ENCODE measurements at places on chromosomes 1 and 21.

DNA sequence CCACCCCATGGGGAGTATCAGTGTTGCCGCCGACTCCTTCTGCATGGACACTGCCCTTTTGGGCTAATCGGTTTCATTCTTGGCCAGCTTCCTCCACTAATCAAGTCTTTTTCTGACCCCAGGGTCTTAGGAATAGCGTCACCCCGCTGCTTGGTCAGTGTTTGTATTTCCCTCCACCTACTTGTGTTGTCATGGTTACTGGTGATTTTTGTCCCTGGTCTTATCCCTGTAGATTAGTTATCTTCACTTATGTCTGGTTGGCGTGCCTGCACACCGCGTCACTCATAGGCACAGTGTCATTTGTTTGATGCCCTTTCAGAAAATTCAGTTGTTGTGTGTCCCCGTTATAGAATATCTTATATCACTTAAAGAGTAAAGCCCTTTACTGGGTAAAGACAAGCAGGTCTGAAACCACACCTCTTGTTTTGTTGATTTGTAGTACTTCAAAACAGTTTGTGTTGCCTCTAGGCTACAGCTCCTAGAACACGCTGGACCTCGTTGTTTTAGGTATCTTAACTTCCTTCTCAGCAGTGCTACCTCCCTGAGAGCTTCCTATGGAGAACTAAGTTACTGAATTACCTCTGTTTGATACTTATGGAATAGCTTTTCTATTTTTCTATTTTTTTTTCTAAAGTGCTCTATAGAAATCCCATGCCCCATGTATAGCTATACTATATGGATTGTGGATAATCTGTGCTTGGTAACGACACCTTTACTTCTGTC is 868 bp downstream of the PPP1R12B start:
- peak; percentile 42 for DNase-seq

GRCh38 chr1:237695878-237696277 is 194.8 kb downstream of the ZP4 start:
- DNase-seq, result no peak

GRCh38 chr21:17343055-17343454 is 169.8 kb upstream of the CXADR start:
- peak; percentile 5 for DNase-seq

DNA sequence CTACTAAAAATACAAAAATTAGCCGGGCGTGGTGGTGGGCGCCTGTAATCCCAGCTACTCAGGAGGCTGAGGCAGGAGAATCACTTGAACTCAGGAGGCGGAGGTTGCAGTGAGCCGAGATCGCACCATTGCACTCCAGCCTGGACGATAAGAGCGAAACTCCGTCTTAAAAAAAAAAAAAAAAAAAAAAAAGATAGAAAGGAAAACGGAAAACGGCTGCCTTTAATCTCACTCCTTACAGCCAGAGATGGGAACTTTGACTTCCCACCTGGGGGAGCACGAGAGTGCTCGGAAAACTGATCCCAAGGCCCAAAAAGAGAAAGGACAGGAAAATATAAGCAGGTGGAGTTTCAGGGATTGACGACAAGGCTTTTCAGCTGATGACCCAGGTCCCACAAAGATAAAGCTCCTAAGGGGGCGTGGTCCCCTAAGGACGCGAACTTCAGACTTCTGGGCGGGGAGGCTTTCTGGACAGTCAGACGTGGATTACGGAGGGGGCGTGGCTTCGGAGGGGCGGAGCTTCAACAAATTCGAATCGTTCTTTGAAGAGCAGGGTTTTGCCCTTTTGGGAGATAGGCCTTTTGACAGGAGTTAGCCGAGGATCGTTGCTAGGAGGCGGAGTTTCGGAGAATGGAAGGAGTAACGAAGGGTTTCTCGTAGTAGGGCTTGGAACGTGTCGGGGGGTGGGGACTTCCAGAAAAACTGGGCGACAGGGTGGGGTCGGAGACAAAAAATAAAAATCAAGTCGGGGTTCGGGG is 958 bp upstream of the CKS1B start:
- peak; percentile 98 for DNase-seq

GRCh38 chr1:43381612-43382011 is 8.0 kb downstream of the MED8 start:
- no peak for DNase-seq

DNA sequence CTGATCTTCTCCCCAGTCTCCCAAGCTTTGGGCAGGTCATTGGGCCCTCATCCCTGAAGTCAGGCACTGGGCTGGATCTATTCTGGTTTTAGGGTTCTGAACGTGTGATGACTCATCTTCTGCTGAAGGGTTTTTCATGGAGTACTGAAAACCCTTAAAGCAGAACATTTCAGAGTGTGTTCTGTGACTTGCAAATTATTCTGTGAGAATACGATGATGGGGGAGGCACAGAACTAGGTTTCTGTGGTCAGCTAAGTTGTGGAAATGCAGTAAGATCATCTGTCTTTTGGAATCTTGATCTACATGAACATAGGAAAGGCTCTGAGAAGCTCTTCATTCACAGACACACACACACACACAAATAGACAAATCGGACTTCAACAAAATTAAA is 46.2 kb downstream of the NAV1 start:
- DNase-seq, result peak; percentile 83

DNA sequence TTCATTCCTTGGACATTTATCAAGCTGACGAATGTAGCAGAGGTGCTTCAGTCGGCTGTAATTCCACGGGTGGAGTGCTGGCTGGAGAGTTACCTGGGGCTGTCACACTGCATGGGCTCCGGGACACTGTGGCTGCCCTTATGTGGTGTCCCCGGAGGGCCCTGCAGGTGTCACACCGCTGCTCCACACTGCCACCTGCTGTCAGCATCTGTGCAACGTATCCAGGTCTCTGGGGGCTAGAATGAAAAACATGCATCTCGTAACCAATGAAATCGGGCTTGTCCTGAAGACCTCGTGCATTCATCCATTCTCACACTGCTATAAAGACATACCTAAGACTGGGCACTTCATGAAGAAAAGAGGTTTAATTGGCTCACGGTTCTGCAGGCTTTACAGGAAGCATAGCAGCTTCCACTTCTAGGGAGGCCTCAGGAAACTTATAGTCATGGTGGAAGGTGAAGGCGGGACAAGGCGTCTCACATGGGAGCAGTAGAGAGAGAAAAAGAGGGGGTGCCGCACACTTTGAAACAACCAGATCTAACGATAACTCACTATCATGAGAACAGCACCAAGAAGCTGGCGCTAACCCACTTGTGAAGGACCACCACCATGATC is 46.7 kb upstream of the PCBP3 start:
- peak; percentile 35 for DNase-seq

- DNase-seq, result peak; percentile 56
These were observed 45.9 kb downstream of the DUSP10 start for GRCh38 chr1:221696027-221696426.

- no peak for DNase-seq
These were observed 403.6 kb upstream of the CHRM3 start for GRCh38 chr1:238982736-238983135.

- DNase-seq, result no peak
These were observed 56.1 kb downstream of the LMX1A start for GRCh38 chr1:165300400-165300903.

DNA sequence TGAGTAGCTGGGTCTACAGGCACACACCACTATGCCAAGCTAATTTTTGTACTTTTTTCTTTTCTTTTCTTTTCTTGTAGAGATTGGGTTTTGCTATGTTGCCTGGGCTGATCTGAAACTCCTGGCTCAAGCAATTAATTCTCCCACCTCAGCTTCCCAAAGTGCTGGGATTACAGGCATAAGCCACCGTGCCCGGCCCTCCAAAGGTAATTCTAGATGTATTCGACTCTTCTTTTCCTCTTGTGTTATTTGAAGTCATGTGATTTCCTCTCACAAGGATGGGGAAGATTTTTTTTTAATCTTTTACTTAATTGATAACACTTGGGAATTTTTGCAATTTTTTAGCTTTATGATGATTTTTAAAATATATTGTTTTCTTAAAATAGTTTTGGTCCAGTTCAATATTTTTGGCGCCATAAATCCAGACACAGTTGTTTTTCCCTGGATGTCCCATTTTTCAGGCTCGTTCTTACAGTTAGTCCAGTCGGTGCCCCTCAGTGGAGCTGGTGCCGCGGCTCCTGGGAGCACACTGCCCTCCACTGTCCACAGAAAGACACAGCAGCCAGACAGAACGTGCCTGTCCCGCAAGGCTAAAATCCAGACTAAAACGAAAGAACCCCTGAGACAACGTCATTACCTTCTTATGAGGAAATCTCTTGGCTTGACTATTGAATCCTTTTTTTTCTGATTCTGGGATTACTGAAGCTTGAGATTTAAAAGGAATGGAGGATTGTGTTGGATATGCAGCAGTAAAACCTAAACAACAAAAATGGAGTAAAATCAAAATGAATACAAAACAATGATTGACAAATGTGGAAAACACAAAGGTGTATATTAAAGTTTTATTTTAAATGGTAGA is 22.4 kb downstream of the STPG1 start:
- peak; percentile 79 for DNase-seq

DNA sequence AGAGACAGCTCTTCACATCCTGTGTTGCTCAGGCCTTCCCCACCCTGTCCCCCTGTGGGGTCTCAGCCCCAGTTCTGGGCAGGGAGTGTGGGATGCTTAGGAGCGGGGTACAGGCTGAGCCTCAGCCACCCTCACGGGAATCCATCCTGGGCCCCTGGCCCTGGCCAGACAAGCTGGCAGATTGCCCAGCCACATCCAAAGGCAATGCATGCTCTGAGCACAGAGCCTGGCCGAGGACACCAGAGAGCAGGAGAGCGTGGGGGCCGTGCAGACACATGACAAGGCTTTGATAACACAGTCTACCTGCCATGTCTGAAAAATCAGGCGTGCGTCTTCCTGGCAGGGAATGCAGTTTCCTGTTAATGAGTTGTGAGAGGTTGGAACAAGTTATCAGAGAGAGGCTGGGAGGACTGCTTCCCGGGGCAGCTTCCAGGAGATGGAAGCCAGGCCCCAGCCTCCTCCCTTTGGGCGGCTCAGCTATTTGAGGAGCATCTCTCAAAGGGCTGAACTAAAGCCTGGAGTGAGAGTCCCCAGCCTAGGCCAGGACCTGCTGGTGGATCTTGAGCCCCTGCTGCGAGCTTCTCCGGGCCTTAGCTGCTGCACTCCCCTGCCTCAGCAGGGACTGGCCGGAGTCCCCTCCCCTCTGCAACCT is 72.2 kb upstream of the SELENON start:
- DNase-seq, result peak; percentile 24

- no peak for DNase-seq
These were observed at the start of gene BECN2 for GRCh38 chr1:241957692-241958494. Gene BECN2, plus strand, starts transcription at chr1:241957767. Its CDS starts 0 bp downstream, at chr1:241957767.

DNA sequence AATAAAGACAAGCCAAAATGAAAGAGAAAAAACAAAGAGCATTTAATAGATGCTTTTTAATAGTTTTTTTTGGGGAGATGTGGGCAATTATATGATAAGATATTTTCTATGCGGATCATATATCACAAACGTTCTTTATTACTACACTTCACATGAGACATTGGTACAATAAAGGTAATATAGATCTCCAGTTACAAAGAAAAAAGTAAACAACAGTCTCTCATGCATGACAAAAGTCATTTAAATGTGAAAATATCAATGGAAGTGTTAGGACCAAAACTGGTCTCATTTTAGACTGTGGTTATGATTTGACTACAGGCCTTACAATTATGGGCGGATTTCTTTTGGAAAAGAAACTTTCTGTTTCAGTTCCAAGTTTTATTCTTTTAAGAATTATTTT is 687.0 kb downstream of the ADGRL2 start:
- DNase-seq, result no peak

DNA sequence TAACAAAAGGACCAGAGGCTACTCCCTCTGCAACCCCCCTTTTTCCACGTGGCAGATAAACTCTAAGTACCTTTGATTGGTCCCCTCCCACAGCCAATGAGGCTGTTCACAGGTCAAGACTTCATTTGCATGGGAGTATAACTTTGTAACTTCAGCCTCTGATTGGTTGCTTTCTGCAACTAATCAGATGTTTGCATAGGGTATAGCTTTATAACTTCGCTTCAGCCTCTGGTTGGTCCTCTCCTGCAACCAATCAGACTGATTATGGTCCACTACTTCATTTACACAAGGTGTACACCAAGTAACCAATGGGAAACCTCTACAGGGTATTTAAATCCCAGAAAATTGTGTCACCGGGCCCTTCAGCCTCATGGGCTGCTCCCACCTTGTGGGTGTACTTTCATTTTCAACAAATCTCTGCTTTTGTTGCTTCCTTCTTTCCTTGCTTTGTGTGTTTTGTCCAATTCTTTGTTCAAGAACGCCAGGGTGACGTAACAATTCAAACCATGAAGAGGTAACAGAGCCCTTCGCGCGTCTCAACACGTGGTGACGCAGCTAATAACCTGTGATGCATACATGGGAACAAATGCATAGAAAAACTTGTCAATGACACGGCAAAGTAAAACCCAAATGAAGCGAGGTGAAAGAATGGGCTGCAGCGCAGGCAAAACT is 47.2 kb downstream of the VPS26C start:
- DNase-seq, result no peak

GRCh38 chr1:205346956-205347574 is 9.7 kb downstream of the KLHDC8A start:
- DNase-seq, result peak; percentile 22

- no peak for DNase-seq
These were observed 11.7 kb downstream of the SELL start for GRCh38 chr1:169699707-169700106.

GRCh38 chr1:180173451-180173850 is 18.8 kb downstream of the QSOX1 start:
- no peak for DNase-seq

DNA sequence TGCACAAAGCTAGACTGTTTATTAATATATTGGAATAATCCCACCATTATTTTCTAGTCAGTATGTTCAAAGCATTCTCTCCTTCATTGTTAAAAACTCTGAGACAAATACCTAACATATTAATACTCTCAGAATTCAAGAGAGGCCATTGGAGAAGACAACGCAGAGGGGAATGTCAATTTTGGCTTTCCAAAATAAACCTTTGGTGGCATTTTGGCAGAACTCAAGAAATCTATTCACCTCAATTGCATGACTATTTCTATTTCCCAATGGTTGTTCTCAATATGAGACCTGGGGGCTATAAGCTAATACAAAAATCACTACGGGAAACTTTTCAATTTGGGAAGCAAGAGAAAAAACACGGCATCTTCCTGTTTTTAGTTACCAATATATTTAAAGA is 58.5 kb downstream of the RUSC1 start:
- DNase-seq, result peak; percentile 21

DNA sequence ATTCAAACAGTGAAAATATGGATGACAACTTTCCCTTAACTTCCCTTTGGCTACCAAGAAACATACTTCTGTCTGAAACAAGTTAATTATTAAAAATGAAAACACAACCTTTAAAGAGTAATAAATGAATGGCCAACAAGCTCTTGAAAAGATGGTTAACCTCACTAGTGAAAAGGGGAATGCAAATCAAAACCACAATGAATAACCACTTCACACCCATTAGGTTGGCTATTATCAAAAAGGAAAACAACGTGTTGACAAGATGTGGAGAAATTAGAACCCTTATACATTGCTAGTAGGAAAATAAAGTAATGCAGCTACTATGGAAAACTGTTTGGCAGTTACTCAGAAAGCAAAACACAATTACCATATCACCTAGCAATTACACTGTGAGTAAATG is 14.1 kb downstream of the COP1 start:
- no peak for DNase-seq
